ENCODE measurements at places on chromosomes 12 and 14.

- DNase-seq, result no peak
Observed at GRCh38 chr12:76587428-76588178, 28.0 kb upstream of the OSBPL8 start.

DNA sequence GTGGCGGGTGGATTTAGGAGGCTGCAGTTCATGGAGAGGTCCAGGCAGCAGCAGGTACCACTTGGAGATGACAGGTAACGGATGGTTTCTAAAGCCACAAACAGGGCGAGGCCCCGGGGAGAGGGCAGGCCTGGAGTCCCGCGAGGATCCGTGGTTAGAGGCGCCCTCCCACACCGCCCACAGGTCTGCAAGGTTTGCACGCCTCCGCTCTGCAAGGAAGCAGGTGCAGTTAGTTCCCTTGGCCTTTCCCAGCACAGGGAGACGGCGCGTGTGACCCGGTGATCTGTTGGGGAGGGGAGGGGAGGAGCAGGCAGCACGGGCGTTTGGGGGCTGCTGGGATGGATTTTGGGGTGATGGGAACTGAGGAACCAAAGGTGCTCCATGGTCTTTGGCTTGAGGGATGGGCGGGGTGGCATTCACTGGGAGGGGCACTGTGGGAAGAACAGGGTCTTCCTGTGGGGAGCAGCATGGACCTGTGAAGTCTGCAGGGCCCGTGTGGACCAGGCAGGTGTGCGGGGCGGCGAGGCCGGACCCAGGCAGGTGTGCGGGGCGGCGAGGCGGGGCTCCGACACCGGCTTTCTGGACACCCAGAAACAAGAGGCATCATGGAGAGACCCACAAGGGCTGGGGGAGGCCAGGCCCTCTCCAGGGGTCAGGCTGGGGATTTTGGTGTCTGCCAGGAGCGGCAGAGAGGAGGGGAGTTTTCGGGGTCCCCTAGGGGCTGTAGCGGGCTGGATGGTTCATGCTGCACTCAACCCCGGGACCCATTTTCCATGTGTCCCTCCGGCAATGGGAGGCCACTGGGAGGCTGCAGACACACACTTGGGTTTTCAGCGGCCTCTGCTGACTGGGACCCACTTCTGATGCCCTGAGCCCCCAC lies 29.1 kb downstream of the NOC4L start:
- DNase-seq, result no peak

- DNase-seq, result no peak
Observed at GRCh38 chr12:114733919-114734318, 49.9 kb upstream of the TBX3 start.

DNA sequence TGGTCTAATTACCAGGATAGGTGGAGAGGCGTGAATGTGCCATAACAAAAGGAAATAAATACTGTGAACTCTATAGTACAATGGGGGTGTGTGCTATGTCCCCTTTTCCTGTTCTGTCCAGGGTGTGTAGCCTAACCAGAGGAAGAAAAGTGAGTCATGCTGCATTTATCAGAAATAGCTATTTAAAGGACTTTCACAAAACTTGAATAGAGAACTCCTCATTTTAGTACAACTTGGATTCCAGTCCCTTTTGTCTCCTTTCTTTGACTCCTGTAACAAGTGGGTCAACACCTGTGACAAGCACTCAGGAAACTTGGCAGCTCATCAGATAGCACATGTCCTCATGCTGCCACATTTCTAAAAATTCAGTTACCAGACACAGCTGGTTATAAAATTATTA lies 123.4 kb downstream of the CCDC91 start:
- peak; percentile 4 for DNase-seq

DNA sequence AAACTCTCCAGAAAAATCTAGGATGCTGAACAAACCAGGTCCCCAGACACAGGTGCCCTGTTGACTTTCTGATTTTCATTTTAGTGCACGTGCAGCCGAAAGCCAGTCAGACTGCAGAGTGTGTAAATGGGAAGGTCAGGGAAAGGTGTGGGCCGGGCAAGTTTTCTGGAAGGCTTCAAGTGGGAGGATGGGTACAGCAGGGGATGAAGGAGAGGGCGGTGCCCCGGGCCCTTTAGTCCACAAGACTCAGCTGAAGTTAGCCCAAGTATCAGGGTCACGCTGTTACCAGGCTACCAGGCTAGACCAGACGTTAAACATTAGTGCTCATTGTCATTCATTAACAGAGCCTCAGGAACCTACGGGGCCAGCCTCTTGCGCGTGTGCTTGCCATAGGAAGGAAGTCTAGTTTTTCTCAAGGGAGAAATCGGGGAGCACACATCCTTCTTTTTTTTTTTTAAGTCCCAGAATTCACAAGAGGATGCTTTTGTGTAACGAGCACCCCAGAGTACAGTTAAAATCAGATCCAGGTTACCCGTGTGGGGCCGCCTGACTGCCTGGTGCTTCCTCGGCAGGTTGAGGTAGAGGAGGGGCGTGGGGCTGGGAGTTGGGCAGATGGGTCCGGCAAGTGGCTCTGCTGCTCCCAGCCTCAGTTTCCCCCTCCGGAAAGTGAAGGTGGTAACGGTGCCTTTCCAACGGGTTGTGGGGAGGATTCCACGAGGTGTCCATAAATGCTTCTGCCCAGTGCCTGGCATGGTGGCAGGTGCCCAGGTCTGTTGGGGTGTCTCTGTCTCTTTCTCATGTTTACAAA lies 19.1 kb downstream of the BCL7A start:
- DNase-seq, result no peak

DNA sequence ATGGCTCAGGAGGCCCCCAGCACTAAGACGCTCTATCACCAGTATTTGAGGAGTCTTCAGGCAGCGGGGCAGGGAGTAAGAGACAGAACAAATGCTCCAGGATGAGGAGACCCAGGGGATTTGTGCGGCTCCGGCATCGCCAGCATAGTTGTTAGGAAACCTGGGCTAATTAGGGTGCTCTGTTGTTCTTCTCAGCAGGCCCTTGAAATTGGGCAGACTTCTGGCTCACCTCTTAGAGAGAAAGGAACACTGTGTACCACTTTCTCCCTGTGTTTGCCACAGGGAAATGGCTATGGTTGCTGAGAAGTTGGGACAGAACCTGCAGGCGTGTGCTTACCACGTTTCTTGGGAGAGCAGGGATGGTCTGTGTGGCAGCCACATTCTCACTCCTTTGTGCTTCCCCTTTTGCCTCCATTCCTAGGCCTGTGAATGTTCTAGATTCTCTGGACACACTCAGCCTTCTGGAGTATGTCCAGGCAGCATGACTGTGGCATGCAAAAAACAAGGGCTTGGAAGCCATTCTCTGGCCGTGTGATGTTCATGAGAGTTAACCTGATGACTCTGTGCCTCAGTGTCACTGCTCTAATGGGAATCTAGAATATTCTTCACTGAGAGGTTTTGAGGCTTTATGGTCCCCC lies 109.0 kb downstream of the CHST11 start:
- no peak for DNase-seq

- no peak for DNase-seq
Observed at GRCh38 chr12:108119974-108120862, 8.9 kb upstream of the WSCD2 start.

DNA sequence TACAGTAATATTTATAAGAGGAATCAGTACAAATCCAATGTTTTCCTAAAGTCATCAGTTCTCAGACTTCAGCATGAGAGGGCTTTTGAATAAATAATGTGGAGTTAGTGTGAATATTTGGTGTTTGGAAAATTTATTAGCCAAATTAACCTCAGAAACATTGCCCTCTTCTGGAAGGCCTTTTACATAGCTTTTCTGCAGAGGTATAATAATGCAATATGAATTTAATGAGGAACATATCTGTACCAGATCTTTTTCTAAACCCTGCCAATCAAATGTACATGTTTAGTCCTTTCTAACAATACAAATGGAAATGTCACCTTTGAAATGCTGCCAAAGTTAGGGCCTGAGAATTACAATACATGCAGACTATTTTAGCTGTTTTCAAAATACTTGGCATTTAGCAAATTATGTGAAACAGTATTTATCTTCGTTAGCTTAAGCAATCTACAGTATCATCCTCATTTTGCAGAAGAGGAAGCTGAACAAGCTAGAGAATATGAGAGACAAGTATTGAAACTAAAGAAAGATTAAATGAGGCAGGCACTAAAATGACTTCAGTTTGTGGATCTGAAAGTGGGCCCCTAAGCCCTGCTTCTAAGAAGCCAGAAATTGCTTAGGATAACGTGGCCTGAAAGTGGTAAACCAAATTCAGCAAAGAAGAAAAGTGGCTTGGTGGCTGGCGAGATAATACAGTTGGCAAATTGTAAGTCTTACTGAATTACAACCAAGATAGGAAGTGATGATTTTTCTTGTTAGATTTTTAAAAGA lies 60.4 kb upstream of the MANSC4 start:
- DNase-seq, result no peak

GRCh38 chr14:79378020-79378419 lies 833.3 kb downstream of the DIO2 start:
- no peak for DNase-seq

- DNase-seq, result no peak
Observed at GRCh38 chr12:116133149-116133548, 144.3 kb downstream of the MED13L start.

GRCh38 chr12:44509471-44509870 lies 366.6 kb downstream of the NELL2 start:
- DNase-seq, result peak; percentile 42

DNA sequence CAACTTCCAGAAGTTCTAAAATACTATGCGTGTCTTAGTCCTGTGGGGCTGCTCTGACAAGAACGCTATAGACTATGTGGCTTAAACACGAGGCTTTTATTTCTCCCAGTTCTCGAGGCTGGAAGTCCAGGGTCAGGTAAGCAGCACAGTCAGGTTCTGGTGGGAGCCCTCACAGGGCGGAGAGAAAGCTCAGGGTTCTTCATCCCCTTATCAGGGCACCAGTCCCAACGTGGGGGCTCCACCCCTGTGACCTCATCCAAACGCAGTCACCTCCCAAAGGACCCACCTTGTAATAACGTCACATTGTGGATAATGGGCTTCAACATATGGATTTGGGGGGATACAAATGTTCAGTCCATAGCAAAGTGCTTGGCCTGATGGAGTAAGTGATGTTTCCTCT lies 37.1 kb upstream of the TC2N start:
- DNase-seq, result no peak

DNA sequence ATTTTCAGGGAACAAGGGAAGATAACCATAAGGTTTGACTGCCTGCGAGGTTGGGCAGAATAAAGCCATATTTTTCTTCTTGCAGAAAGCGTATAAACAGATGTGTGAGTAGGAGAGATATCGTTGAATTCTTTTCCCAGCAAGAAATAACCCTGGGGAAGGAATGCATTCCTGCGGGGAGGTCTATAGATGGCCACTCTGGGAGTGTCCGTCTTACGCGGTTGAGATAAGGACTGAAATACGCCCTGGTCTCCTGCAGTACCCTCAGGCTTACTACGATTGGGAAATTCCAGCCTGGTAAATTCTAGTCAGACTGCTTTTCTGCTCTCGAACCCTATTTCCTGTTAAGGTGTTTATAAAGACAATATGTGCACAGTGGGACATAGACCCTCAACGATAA lies 225.0 kb downstream of the LRIG3 start:
- no peak for DNase-seq

- DNase-seq, result no peak
Observed at GRCh38 chr12:33663000-33663654, 223.5 kb upstream of the SYT10 start.

DNA sequence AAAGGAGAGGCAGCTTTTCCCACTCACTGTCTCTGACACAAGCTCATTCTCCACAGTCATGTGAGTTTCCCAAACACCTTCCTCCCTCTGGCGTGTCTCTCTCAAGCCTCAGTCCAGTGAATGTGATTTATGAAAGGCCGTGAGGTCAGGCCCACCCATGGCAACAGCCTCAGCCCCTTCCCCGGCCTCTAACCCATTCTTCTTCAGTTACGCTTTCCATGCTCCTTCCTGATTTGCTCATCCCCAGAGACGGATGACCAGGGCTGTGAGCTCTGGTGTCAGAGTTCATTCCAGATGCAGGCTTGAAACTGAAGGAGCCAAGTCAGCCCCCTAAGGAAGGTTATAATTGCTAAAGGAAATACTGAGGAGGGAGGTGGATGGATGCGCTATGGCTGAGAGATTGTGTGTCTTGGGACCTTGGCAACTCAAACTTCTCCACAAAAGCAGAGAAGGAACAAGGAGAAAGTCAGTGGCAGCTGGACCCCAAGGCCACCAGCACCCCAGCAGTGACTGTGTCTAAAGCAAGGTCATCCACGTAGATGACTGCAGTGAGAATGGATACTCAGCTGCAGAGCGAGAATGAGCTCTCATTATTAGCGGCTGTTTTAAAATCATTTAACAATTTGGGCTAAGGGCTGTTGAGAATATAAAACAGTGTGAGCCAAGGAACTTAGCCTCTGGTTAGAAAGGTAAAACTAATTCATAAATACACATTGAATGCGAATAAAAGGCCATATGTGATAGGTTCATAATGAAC lies 84.1 kb downstream of the FBXL14 start:
- DNase-seq, result no peak

- DNase-seq, result no peak
Observed at GRCh38 chr14:67728258-67728657, 26.6 kb downstream of the RDH12 start.

DNA sequence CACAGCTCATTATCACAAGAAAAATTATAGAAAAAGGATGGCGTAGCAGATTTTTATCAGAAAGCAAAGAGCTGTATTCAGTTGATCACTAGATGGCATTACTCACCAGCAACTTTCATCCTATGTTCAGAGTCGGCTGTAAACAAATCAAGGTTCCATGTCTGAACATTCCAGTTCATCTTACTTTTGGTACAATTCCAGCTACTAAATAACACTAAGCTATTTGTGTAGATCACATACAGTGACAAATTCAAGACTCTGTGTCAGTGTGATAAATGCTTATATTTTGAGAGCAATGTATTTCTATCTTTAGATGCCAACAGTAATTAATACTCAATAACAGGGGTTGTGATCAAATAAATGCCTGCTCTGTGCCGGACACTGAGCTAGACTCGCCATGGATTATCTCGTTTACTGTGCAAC lies 30.1 kb downstream of the NRDE2 start:
- DNase-seq, result peak; percentile 71

- no peak for DNase-seq
Observed at GRCh38 chr12:77591959-77592743, 238.5 kb upstream of the NAV3 start.

DNA sequence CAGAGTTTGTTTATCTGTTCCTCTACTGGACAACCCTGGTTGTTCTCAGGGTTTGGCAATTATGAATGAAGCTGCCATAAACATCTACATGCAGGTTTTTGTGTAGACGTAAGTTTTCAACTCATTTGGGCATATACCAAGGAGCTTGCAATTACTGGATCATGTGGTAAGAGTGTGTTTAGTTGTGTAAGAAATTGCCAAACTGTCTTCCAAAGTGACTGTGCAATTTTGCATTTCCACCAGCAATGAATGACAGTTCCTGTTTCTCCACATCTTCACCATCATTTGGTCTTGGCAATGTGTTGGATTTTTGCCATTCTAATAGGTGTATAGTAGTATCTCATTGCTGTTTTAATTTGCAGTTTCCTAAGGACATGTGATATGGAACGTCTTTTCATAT lies 39.8 kb upstream of the FBXO33 start:
- no peak for DNase-seq

GRCh38 chr12:4135919-4136605 lies 137.5 kb upstream of the CCND2 start:
- no peak for DNase-seq

DNA sequence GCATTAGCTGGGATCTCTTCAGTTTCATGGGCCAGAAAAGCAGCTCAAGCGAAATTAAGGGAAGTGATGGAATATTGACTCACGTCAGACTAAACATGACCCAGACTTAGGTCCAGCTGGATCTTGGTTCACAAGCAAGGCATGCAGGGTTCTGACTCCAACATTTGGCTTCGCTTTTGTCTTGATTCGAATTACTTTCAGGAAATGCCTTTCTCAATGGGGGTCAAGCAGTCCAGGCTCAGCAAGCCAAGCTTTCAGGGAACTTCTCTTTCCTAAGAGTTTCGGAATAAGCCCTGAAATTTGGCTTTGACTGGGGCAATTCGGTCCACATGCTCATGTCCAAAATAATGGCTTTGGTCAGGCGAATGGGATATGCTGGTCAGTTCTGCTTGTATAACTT lies 678.7 kb upstream of the TMEM132C start:
- DNase-seq, result peak; percentile 2

Measured in A673 (cell line).